ENCODE measurements at places on chromosomes 12 and 14.

DNA sequence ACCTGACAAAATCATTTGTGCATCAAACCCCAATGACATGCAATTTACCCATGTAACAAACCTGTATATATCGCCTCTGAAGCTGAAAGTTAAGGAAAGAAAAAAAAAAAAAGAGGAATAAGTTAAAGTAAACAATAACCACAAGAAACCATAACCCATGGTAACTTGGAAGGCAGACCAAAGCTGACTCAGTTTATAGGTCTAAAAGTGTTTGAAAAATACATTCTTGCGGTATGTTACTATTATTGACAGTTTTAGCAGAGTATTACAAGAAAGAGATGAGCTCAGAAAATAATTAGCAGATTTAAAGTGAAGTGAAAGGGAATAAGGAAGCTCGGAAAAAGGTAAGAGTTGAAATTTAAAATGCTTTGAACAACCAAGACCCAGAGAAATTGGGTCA, 34.4 kb upstream of the MGAT4C start:
- no peak for DNase-seq

- DNase-seq, result no peak
Measured at GRCh38 chr14:54350203-54350602, 46.6 kb upstream of the CDKN3 start.

DNA sequence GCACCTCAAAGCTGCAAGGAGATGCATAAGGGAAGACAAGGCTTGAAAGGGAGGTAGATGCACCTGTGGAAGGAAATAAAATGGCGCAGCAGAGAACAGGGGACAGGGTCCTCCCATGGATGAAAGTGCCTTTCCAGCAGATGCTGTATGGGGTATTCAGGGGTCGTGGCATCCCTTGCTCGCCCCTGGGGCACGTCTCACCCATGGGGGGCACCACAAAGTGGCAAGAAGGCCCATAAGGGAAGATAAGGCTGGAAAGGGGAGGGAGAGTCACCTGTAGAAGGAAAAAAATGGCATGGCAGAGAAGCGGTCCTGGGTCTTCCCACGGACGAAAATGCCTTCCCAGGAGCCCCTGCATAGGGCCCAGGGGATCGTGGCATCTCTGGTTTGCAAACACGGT, 265.1 kb downstream of the ALG10 start:
- no peak for DNase-seq

DNA sequence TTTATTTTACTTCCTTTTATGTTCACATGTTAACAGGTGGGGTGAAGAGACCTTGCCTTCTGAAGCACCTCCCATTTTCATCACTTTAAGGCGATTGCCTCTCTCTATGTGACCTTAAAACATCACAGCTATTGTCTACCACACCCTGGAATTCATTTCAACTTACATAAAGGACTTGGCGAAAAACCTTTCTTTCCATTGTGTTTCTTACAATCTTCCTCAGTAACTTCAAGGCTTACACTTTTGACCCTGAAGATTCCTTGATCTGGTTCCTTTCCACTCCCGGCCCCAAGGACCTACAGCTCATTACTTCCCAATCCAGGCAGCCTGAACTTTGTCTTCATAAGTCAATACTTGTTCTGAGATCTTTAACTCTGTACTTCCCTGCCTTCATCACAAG, 443.3 kb downstream of the ADAMTS20 start:
- DNase-seq, result no peak

All from activated CD8-positive, alpha-beta T cell treated with anti-CD3 and anti-CD28 coated beads, Interleukin-2, amount 10 ng/mL, durations not matched to agents 7 days and 5 days (primary cell).